Prostate gland (tissue), 2 donors: ENCODE measurements at places on chromosomes 16 and 17.

DNA sequence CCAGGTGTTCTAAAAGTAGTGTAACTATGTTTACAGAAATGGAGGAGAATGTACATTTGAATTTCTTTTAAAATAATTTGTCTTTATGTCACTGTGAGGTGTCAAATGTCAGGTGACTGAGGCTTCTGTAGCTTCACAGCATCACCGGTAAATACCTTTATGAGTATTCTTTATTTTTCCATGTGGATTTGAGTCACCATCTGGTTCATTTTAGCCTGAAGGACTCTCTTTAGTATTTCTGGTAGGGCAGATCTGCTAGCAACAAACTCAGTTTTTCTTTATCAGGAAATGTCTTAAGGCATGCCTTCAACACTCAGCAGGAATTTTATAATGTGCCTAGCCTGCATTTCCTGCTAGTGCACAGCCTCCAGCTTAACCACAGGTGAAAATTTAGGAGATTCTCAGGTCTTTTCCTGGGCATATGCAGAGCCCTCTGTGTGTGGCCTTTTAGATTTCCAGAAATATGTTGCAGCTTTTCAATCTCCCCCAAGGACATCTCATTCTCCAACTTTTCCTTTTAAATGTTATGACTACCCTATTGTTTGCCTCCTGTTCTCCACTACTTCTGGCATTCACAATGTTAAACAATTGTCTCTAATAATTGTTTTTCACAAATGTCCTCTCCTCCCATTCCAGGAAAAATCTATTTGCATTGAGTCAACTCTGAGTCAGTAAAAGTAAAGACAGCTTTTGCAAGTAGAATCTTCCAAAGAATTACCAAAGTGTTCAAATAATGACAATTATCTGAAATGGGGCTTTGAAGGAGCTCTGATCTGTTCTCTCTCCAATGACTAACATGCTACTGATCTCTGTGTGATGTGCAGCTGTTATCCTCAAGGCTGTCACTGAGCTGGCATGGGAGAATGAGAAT lies 239.4 kb upstream of the CPHXL start:
- H3K4me1 ChIP-seq: no peaks in the 10 kb centered on the region
- no peak overlapping the region for H3K27ac ChIP-seq
- no peaks in the 10 kb centered on the region for H3K36me3 ChIP-seq
- DNase-seq: no peak
- H3K4me3 ChIP-seq: no peak overlapping the region

DNA sequence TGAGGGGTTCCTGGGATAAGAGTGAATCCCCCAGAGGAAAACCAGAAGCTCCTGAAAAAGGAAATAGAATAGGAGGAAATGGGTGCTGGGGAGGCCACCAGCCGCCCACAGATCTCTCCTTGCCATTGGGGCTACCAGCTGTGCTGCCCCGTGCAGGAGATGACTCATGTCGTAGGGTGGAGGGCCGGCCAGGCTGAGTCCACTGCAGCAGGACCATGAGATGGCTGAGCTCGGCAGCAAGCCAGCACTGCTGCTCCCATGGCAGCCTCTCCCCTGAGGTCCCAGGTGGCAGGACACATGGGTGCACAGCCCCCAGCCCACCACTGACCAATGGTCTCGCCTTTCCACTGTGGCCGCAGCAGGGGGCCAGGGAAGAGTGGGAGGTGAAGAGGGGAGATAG lies 95.5 kb downstream of the GNAO1 start:
- no peak for DNase-seq
- no peak overlapping the region for H3K27ac ChIP-seq
- H3K4me3 ChIP-seq: no peak overlapping the region
- no peaks in the 10 kb centered on the region for H3K27me3 ChIP-seq

DNA sequence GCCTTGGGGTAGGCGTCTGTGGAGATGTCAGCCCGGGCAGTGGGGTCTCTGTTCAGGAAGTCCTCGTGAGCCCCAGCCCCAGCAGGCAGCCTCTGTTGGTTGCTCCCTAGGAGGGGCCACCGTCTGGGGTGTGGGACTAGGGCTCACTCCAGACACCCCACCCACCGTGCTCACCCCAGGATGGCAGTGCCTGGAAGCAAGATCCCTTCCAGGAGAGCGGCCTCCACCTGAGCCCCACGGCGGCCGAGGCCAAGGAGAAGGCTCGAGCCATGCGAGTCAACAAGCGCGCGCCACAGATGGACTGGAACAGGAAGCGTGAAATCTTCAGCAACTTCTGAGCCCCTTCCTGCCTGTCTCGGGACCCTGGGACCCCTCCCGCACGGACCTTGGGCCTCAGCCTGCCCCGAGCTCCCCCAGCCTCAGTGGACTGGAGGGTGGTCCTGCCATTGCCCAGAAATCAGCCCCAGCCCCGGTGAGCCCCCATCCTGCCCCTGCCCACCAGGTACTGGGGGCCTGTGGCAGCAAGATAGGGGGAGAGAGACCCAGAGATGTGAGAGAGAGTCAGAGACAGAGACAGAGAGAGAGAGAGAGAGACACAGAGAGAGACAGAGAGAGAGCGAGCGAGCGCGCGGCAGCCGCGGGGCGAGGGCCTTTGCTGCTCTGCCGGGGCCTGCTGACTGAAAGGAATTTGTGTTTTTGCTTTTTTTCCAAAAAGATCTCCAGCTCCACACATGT lies 9.8 kb downstream of the NTHL1 start:
- DNase-seq: no peak
- H3K4me3 ChIP-seq: no peak overlapping the region
- peak overlapping the region; percentile 66 for H3K27ac ChIP-seq
- peaks cover 54% of the 10 kb centered on the region for H3K4me1 ChIP-seq

- H3K27me3 ChIP-seq: no peaks in the 10 kb centered on the region
- no peaks in the 10 kb centered on the region for H3K36me3 ChIP-seq
- no peaks in the 10 kb centered on the region for H3K4me1 ChIP-seq
- DNase-seq: no peak
Observed at GRCh38 chr17:59702304-59702703, 4.9 kb downstream of the PTRH2 start.

DNA sequence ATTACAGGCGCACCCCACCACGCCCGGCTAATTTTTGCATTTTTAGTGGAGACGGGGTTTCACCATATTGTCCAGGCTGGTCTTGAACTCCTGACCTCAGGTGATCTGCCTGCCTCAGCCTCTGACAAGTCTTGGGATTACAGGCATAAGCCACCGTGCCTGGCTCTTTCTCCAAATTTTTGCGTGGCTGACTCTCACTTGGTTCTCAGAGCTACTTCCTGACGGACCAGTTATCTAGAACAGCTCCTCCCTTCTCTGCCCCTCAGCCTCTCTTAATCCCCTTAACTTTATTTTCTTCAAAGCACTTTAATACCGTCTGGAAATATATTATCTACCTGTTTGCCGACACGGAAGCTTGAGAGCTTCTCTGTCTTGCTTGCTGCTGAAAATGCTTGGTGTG lies 4.2 kb downstream of the YPEL2 start:
- H3K27ac ChIP-seq: no peak overlapping the region
- H3K4me1 ChIP-seq: peaks cover 9% of the 10 kb centered on the region
- no peaks in the 10 kb centered on the region for H3K36me3 ChIP-seq
- no peak overlapping the region for H3K4me3 ChIP-seq

DNA sequence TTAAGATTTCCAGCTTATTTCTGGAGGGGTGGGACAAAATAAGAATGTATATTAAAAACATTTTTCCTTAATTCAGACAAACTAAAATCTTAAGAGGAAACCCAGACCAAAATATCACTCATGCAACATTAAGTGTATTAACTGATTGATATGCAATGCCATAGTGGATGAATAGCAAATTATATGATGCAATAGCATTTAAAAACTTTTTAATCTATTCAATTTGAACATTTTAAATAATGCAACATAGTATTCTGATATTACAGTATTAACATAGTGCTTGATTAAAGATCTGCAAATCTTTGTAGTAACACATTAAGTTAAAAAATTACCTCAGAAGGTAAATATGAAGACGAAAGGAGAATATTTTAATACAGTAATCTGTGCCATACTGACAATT lies 15.3 kb upstream of the INTS2 start:
- H3K4me1 ChIP-seq: no peaks in the 10 kb centered on the region
- H3K4me3 ChIP-seq: no peak overlapping the region
- no peak overlapping the region for H3K27ac ChIP-seq
- H3K36me3 ChIP-seq: no peaks in the 10 kb centered on the region
- no peaks in the 10 kb centered on the region for H3K27me3 ChIP-seq

GRCh38 chr17:17913695-17914332 lies 58.4 kb downstream of the TOM1L2 start:
- peak overlapping the region; percentile 65 for H3K27ac ChIP-seq
- H3K4me1 ChIP-seq: peaks cover 9% of the 10 kb centered on the region
- peak; percentile 89 for DNase-seq
- no peaks in the 10 kb centered on the region for H3K27me3 ChIP-seq
- no peaks in the 10 kb centered on the region for H3K36me3 ChIP-seq
- no peak overlapping the region for H3K4me3 ChIP-seq
